ENCODE measurements at places on chromosomes 3 and 15.
A peak's percentile ranks its signal among the peaks of the same experiment; 100 is the strongest.

GRCh38 chr3:123026565-123027291 is 835 bp downstream of the SEMA5B start:
- peak; percentile 13 for DNase-seq

- DNase-seq = no peak
These were observed 1390.9 kb upstream of the CADM2 start for GRCh38 chr3:83567935-83568334.

DNA sequence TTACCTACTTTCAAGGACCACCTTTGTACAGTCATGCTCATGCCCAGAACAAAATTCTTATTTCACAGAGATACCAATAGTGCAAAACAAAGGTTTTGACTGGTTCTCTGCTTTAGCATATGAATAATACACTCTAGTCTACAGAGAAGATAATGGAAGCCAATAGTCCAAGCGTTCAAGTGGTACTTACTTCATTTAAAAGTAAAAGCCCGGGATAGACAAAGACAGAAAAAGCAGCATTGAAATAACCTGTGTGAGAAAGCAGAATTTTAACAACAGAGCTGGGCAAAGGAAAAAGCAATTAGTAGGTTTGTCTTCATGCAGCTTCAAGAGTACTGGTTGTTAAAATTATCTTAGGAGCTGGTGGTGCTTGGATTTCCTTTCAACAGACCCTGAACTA is 848.3 kb downstream of the FHIT start:
- DNase-seq = no peak

- DNase-seq = no peak
These were observed 597.7 kb downstream of the OTOL1 start for GRCh38 chr3:162094301-162094700.

DNA sequence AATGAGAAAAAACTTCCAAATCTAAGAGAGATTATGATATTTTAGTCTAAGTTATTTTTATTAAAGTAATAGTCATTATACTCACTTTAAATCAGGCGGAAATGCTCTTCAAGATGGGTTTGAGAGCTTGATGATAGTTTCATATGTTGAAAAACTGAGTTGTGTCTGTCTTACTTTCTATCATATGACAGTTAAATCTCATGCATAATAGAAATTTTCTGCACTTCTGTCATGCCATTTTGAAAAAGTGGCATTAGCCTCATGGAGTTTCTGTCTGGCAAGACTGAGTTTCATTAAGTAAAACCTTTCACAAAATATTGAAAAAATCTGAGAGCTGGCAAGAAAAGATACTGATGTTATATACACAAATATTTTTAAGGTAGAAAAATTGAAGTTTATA is 511.8 kb downstream of the EPHA3 start:
- no peak for DNase-seq

DNA sequence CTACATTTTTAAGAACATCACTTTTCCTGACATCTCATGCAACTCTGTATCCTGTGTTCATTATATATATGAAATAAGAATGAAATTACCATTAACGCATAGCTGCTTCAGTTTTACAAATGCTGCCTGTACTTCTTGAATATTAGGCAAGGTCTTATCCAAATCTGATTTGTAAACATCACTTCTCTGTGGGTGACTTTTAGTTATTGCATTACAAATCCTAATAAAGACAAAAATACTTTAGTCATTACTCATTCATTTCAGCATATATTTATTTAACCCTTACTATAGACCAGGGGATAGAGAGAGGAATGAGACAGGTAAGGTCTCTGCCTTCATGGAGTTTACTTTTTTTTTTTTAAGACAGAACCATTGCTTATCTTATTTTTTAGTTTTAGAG is 36.8 kb downstream of the MTMR10 start:
- DNase-seq = no peak

DNA sequence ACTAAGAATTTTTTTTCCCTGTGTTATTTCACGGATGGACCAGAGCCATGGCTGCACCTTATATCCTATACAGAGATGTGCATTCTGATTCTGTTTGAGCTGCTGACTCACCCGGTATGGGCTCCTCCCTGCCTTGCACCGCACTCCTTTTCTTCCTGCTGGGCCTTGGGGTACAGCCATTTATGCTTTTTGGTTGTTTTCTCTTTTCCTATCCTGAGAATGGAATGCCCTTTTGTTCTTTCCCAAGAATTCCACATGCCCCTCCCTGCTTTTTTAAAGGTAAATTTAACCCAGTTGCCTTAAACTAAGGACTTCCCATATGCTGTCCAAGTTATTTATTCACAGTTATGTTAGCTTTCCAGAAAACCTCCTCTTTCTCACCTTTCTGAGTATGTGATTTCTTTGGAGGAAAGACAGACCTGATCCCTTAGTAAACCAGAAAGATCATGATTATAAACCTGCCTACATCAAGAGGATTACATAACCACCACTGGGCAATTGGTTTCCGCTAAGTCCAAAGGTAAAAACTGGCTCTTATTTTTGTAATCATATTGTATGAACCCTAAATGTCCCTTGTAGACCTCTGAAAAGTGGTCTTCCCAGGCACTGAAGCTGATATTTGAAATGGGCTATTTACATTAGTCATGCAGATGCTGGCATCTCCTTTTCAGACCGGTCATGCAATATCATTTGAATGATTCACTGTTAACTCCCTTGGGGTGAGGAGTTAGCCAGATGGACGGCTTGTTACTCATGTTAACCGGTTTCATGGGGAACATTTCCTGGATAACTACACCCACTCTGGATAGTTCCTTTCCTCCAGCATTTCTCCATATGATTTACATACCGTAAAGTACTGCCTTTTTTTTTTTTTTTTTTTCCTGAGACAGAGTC is 45.5 kb downstream of the TMOD3 start:
- DNase-seq = no peak

DNA sequence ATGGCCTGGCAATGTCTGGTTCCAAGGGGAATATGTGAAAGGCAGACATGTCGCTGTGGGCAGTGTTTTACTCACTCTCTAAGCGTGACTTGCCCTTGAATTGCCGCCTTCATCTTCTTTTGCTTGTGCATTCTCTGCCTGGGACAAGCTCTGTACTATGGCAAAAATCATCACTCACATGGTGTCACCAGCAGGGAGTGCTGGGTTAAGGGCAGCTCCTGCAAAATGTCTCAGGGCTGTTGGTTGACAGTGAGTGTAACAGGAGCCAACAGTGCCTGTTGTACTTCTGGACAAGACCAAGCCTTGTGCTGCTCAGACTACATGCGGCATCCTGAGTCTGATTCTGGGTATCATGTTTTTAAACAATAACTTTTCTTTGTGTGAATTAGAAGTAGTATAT is 45.3 kb upstream of the KY start:
- DNase-seq = no peak

DNA sequence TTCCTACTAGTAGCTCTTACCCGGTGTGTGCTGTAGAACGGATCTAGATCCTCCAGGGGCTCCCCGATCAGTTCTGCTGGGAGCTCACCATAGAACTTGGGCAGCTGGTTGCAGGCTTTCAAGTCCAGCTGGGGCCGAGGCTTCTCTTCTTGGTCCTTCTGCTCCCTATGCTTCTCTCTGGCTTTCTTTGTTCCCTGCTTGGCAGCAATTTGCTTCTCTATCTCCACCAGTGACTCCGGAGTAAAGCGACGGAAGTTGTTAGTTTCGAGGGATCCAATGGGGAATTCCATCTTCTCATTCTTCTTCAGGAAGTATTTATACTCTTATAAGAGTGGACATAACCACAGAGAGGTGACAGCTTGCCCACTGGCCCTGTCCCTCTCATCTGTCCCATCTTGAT is 22.3 kb downstream of the SCN10A start:
- no peak for DNase-seq

GRCh38 chr15:29686079-29686425 is 136.2 kb downstream of the TJP1 start:
- no peak for DNase-seq
